Iris pigment epithelial cell (primary cell): ENCODE measurements at places on chromosomes 11 and 22.
A peak's percentile ranks its signal among the peaks of the same experiment; 100 is the strongest.

GRCh38 chr11:40215556-40215955 lies 1243.9 kb downstream of the LRRC4C start:
- DNase-seq, result no peak

DNA sequence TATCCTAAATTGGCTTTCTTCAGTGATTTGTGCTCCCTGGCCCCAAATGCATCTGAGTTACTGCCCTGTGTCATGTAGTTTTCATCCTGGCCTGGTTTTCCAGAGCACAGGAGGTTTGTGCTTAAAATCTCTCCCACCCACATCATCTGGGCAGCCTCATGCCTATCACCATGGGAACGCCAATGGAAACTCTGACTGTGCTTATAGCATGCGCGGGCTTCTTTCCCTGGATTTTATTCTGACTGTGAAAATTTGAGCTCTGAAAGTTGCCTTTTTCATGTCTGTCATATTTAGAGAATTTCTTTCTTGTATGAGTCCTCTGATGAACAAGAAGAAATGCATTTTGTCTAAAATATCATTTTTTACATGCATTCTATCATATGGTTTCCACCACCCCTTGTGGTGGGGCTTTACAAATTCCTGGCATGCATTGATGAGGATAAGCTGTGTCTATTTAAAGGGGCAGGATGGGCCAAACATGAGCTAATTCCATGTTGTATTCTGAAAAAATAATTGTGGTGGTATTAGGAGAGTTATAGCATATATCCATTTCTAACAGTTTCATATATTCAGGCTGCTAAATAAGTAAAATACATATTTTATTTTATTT lies 55.1 kb downstream of the IRAG1 start:
- no peak for DNase-seq

GRCh38 chr11:108551651-108552462 lies 41.7 kb downstream of the EXPH5 start:
- peak; percentile 84 for DNase-seq

DNA sequence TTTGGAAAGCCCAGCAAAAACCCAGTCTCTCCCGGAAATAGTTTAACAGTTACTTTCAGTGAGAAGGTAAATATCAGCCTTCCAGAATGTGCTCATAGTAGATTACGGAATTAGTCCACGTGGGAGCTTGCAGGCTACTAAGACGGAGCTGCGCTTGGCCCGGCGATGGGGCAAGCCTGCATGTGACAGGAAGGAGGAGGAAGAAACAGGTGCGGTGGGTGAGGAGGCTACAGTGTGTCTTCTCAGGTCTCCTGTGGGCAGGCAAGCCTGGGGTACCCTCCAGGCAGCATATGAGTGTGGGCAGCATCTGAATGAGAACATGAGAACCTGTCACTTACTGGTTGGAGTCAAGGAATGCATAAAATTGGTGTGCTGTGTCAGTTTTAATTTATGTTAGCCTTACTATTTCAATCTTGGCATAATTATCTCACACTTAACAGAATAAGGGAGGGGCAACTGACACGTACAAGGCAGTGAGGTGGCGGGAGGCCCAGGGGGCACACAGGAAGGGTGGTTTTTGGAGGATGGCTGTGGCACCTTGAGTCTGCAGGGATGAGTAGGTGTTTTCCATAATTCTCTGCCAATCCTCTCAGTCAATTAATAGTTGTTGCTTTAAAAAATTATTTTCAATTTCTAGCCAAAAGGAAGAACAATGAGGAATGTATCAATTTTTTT lies 35.7 kb downstream of the CLMP start:
- peak; percentile 92 for DNase-seq

- DNase-seq, result no peak
Measured at GRCh38 chr11:64799256-64799622, 3.8 kb downstream of the MAP4K2 start.

DNA sequence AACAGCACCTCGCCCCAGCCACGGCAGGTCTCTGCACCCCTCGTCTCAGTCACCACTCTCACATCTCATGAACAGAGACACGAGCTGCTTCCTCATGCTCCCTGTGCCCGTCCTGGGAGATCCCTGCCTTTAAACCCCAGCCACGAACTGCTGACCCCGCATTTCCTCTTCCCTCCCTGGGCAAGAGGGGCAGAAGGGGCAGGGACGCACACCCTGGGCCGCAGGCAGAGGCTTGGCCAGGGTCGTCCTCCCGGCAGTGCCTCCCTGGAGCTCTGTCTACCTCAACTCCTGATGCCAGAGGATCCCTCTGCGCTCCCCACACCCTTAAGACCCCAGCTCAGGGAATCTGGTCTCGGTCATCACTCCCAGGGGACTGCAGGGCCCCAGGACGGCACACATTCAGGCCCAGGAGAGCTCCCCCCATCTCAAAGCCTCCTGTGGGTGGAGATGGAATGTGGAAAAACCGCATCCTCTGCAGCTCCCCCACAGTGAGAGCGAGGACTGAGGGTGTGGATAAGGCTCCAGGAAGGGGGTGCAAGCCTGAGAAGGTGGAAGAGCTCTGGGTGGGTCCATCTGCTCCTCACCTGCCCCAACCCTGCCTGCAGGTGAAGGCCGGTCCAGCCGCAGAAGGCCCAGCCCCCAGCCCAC lies 1.2 kb downstream of the BID start:
- DNase-seq, result peak; percentile 80

- peak; percentile 50 for DNase-seq
Measured at GRCh38 chr11:45025716-45026492, 75.2 kb upstream of the TP53I11 start.

- no peak for DNase-seq
Measured at GRCh38 chr11:101521821-101522220, 62.0 kb downstream of the TRPC6 start.

GRCh38 chr22:16834971-16835370 lies 9.8 kb upstream of the XKR3 start:
- no peak for DNase-seq

DNA sequence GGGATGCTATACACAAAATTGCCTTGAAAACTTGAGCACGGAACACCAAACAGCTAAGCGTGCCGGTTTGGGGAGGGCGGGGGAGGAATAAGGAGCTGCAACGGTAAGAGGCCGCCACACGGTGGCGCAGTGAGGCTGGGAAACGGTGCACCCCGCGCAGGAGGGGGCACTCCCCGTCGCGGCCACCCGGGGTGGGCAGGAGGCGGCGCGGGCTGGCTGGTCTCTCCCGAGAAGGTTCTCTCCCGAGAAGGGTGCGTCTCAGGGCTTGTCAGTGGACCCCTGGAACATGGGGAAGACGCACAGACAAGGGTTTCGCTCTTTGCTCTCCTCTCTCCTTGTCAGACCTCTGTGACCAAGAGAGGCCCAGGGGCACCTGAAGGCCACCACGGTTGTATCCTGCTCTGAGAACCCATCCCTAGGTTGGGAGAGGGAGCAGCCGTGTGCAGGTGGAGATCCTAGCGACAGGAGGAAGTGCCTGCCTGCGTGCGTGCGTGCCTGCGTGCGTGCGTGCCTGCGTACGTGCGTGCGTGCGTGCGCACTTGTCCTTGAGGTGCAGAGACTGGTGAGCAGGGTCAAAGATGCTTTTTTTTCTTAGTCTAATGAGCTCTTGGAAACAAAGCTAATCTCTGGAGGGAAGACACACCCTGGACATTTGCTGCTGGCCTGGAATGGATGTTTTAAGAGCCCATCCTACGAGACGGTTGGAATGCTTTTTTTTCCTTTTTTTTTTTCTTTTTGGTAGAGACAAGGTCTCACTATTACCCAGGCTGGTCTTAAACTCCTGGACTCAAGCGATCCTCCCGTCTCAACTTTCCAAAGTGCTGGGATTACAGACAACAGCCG lies 18.1 kb upstream of the JAM3 start:
- DNase-seq, result no peak

DNA sequence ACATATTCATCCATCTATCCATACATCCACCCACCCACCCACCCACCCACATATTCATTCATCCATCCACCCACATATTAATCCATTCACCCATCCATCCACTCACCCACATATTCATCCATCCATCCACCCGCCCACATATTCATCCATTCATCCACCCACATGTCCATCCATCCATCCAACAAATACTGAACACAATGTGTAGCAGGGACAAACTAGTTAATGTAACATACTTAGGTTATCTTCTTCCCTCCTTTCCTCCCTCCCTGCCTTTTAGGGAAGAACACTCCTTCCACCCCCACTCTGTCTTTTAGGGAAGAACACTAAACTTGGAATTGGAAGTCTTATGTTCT lies 39.4 kb downstream of the MCM5 start:
- no peak for DNase-seq

- peak; percentile 43 for DNase-seq
Measured at GRCh38 chr11:61332281-61332796, 566 bp downstream of the DDB1 start.

DNA sequence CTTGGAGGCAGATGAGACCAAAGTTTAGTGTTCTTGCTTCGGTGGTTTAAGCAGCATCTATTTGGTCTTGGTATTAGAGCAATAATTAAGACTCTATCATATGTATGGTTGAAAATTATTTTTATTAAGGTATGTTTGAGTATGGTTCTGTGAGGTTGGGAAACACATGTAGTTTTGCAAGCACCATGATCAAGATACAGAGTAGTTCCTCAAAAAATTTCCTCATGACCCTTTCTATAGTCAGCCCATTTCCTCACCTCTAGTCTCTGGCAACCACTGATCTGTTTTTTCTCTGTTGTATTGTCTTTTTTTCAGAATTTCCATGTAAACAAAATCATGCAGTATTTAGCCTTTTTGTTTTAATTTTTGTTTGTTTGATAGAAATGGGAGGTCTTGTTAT lies 18.4 kb downstream of the MTMR3 start:
- DNase-seq, result no peak

DNA sequence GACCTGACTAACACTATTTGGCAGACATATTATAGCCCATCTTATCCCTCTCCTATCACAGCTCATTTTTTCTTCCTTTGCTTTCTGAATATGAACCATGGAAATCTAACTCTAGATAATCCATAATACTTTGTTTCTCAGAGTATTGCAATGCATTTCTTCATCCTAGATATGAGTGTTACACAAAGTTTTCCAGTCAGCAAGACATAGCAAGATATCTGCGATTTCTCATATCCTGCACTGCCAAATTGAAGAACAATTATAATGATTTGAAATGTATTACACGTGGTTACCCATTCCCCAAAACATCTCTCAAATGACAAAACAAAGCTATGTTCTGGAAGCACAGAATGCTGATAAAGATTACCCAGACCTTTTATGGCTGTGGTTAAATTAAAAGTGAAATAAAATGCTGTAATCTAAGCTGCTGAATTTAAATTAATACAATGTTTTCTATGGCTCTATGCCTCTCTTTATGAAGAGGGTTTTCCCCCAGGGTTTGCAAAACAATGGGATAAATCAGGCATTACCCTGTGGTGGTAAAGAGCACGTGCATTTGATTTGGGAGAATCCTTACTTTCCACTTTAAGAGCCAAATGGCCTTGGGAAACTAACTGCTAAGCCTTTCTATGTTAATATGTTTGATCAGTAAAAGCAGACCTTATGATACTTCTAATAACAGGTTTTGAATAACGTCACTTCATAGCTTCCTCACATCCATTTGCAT lies 1291.0 kb upstream of the CNTN5 start:
- peak; percentile 20 for DNase-seq

DNA sequence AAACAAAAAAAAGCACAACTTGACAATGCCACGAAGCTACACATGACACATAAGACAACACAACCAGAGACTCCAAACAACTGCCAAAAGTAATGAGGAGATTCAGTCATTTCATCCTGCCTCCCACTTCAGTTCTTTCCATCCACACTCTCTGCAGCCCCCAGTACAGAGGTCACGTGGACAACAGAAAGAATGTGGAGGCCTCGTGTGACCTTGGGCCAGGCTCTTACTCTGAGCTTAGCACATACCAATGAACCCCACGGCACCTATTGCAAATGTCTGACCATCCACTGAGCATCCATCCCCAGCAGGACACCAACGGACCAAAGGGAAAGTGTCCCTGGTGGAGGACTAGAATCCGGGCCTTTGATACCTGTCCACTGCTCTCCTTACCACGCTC lies 12.5 kb downstream of the CBX7 start:
- no peak for DNase-seq

- DNase-seq, result no peak
Measured at GRCh38 chr22:43411040-43411868, 560 bp upstream of the MPPED1 start.

- DNase-seq, result no peak
Measured at GRCh38 chr11:17931595-17931994, 81.3 kb downstream of the SERGEF start.

DNA sequence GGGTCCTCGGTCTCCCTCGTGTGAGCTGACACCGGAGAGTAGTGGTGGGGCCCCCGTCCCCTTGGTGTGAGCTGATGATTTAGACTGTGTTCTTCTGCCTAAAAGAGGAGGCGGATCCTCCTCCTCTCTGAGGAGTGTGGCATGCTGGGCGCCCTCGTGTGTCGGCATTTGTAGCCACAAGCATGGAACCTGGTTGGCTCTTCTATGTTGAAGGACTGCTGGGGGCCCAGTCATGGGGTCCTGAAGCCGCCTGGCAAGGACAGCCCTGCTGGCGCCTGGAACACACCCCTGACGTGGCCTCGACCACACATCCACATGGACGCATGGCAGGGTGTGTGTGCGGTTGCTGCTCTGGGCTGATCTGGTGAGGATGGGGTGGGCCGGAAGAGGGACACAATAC lies 50.2 kb downstream of the AP2A2 start:
- DNase-seq, result peak; percentile 30

- DNase-seq, result no peak
Measured at GRCh38 chr22:26781596-26781995, 124.2 kb downstream of the MIAT start.

- DNase-seq, result no peak
Measured at GRCh38 chr11:131712897-131713296, 342.5 kb downstream of the NTM start.

- DNase-seq, result peak; percentile 91
Measured at GRCh38 chr22:38924347-38924952, 33.0 kb upstream of the APOBEC3A start.

DNA sequence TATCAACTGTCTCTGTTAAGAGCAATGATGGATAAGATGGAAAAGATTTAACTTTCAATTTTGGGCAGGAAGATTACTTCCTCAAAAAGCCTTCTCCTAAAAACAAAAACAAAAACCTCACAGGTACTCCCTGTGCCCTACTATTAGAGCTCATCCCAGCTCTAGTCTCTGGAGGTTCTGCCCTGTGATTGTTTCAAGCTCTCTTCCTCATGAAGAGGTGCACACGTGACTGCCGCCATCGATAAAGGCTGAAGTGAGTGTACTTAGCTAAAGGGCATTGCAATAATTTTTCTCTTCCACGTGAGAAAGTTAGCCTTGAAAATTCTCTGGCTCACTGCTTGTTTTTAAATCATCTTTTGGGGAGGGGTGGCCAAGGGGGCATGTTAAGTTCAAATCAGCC lies 36.6 kb downstream of the MPPED2 start:
- DNase-seq, result no peak

- peak; percentile 23 for DNase-seq
Measured at GRCh38 chr11:64060861-64061444, 25.2 kb downstream of the FLRT1 start.

GRCh38 chr22:50696251-50696798 lies 23.7 kb downstream of the SHANK3 start:
- DNase-seq, result no peak

DNA sequence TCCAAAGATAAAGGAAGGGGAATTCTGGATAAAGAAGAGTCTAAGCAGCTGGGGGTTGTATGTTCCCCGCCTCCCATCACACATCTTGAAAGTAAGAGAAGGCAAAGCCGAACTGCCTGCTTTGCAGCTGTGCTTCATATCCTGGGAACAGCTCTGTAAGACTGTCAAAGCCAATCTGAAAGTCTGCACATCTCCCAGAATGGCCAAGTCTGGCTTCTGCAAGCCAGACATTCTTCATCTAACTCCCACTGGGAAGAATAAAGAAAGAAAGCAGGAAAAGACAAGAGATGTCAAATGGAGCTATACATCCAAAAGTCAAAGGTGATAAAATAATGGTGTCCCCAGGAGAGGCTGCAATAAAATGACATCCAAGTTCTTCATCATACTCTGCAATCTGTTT lies 15.4 kb downstream of the MORC2 start:
- DNase-seq, result no peak
